ENCODE measurements at places on chromosomes 1 and 21.

GRCh38 chr1:165444897-165445370, at the start of gene RXRG:
Gene RXRG, minus strand, starts transcription at chr1:165445126. Its CDS starts 233 bp downstream, at chr1:165444893.
- no peak for DNase-seq

GRCh38 chr1:197572169-197572568, 203.1 kb downstream of the DENND1B start:
- DNase-seq: no peak

DNA sequence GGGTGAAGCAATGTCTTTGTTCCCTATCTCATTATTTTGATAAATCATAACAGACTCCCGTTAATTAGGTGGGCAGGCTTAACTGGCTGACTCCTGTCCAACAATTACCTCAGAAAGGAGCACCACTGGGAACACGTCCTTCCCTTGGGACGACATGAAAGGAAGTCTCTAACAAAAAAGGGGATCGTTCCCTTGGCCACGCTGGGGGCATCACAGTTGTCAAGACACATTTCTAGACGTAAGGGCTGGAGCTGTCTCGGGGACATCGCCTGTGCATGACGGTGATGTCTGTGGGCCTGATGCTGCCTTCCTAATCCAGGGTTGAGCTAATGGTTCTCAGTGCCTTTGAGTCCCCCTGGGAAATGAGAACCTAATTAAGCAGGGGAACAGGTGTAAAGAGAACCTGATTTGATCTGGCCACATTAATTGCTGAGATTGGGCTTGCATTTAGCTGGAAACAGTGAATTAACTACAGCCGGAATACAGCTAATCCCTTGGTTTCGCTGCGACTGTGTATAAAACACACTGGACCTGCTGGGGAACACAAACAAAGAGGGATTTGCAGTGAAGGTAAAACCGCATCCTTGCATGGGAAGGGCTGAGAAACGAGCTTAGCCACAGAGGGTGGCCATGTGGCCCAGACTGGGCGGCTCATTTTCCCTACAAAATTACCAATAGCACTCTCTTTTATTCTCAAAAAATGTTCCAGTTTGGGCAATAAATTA, 111.8 kb downstream of the MRPS6 start:
- no peak for DNase-seq

DNA sequence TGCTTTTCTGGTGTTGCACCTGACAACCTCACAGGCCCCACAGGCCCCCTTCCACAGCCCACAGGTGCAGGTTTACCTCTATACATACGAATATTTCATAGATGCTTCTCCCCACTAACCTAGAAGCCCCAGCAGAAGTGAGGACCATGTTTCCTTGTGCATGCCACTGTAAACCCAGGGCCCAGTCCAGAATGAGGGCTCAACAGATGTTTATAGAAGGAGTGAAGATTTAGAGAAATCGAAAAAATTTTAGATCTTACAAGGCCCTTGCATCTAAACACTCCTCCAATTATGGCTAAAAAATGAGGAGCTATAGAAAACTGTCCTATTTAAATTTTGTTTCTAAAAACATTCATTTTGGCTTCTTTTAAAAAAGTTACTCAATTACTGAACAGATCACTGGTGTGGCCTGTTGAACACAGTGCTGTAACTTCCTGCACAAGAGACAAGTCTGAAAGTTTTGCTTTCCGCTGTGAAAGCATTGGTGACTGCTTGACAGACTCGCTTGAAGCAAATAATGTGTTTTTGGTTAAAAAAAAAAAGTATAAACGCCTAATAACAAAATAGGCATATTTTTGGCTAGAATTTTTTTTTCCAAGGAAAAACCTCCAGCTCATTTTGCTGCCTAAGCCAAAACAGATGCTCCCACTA, 1.2 kb downstream of the ABCB10 start:
- DNase-seq: peak; percentile 47

DNA sequence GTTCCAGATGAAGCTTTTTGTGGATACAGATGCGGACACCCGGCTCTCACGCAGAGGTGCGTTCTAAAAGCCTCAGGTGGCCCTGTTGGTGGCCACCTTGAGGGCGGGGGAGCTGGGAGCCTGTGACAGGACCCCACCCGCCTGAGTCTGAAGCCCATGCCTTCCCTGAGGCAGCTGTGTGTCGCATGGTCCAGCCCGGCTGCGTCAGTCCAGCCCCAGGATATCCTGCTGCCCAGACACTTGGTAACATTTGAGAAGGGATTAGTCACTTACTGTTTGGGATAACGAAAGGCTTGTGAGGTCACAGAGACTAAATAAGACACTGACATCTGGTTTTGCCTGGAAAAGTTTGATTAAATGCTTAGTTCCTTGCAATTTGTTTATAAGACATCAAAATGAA, 68.9 kb downstream of the UCK2 start:
- DNase-seq: no peak

DNA sequence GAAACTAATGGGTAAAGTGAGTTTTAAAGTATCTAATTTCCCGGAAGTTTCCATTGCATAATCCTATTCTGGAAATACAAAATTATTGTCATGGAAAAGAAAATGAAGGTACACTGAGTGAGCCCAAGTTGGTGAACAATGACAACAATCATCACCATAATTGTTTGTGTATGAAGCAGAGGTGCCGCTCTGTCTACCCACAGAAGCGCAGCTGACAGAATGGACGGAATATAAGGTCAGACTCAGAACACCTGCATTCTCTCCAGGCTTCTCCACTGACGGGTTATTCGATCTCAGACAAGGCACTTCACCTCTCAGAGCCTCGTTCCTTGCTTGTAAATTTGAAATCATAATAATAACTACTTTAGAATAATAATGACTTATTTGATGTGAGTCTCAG, 99.1 kb upstream of the NGF start:
- DNase-seq: no peak

- no peak for DNase-seq
Measured at GRCh38 chr1:38249001-38249400, 202.4 kb upstream of the POU3F1 start.

DNA sequence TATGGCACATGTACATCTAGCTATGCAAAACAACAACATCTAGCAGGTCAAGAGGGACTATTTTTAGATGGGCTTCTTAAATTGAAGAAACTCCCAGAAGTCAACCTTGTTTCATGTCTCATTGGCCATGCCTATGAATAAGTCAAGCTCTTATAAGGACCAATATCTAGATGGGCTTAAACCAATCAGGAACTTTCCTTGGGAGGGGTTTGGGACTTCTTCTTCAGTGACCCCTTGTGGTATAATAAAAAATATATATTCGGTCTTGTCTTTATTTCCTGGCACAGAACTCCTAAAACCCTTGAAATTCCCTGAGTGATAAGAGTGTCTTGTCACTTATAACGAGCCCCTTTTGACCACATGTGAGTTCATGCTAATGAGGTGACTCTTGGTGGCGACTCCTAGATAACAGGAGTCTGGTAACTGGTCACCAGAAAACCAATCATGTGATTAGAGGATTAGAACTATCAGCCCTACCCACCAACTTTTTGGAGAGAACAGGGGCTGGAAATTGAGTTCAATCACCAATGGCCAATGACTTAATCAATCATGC, 218.3 kb downstream of the HHIPL2 start:
- DNase-seq: no peak

- no peak for DNase-seq
Measured at GRCh38 chr21:28750565-28750964, 242.1 kb downstream of the LTN1 start.

- DNase-seq: no peak
Measured at GRCh38 chr1:199690496-199690895, 337.0 kb upstream of the NR5A2 start.

Data from GM12864 (cell line).